Articular chondrocyte of knee joint (primary cell): ENCODE measurements at places on chromosomes 3 and 15. TPM values are rescaled to one million over a fixed set of nuclear protein-coding genes. Genes with fewer than 3 reads are reported as not detected.

The RPP25 gene
- total RNA-seq = 4.0 and 8.1 TPM in 2 replicates

The EPB42 gene
- total RNA-seq = not detected in 2 replicates

The IGF2BP2 gene
- 34.9 and 43.3 TPM in 2 replicates for total RNA-seq

The TMEM42 gene
- total RNA-seq = 16.1 and 16.7 TPM in 2 replicates

The KLHL6 gene
- total RNA-seq = under 0.01 TPM in 1 of 2 replicates, not detected in the other

The MCTP2 gene
- total RNA-seq = 27.0 and 28.1 TPM in 2 replicates

The LCTL gene
- total RNA-seq = 1.7 and 1.8 TPM in 2 replicates

The GP5 gene
- under 0.01 and 0.13 TPM in 2 replicates for total RNA-seq

The GP9 gene
- not detected in 2 replicates for total RNA-seq

The ARL6 gene
- total RNA-seq = 14.1 and 16.0 TPM in 2 replicates

The CLEC3B gene
- total RNA-seq = 44.4 and 95.3 TPM in 2 replicates

The PLA1A gene
- total RNA-seq = 0.32 TPM in 1 of 2 replicates, not detected in the other
